ENCODE measurements at places on chromosomes 3 and 15. TPM values are rescaled to one million over a fixed set of nuclear protein-coding genes. Genes with fewer than 3 reads are reported as not detected.

DNA sequence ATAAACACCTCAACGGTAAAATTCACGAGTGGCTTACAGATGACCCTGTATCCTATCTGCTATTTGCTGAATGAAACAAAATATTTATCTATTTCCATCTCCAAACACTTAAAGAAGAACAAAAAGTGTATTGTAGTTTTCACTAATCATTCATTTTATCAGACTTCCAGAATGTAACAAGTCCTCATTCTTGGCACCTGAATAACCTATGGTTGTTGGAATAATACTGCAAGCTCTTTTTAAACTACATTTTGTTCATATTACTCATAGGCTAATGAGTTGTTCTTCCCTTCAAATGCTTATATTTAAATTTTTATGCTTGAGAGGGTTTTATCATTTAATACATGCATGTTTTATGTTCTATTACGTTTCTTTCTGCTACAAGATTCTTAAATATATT is 1434.1 kb downstream of the SI start:
- DNase-seq = no peak
- H3K4me1 ChIP-seq = no peaks in the 10 kb centered on the region
- H3K27me3 ChIP-seq = no peaks in the 10 kb centered on the region
- no peak overlapping the region for H3K4me3 ChIP-seq
- H3K36me3 ChIP-seq = no peaks in the 10 kb centered on the region
- no peak overlapping the region for H3K27ac ChIP-seq

DNA sequence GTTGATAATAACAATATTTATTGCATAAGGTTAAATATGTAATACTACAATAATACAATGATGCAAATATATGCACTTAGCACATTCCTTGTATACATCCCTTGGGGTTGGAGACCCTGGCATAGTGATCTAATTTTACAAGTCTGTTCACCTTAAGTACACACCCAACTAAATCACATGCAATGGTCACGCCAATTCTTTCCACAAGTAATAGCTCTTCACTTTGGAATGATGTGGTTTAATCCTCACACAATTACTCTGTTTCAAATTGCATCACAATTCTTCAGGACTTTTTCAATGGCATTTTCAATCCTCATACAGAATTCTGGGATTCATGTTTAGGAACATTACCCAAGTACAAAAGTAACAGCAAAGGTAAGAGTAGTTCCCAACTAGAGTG is 27.3 kb upstream of the SPRED1 start:
- no peak for DNase-seq
- H3K4me1 ChIP-seq = no peaks in the 10 kb centered on the region
- no peak overlapping the region for H3K4me3 ChIP-seq
- H3K27me3 ChIP-seq = no peaks in the 10 kb centered on the region
- H3K27ac ChIP-seq = no peak overlapping the region
- H3K36me3 ChIP-seq = no peaks in the 10 kb centered on the region

ARPIN gene
- 0.35 TPM for total RNA-seq

ANKRD63 gene
- total RNA-seq = 0.27 TPM

DNA sequence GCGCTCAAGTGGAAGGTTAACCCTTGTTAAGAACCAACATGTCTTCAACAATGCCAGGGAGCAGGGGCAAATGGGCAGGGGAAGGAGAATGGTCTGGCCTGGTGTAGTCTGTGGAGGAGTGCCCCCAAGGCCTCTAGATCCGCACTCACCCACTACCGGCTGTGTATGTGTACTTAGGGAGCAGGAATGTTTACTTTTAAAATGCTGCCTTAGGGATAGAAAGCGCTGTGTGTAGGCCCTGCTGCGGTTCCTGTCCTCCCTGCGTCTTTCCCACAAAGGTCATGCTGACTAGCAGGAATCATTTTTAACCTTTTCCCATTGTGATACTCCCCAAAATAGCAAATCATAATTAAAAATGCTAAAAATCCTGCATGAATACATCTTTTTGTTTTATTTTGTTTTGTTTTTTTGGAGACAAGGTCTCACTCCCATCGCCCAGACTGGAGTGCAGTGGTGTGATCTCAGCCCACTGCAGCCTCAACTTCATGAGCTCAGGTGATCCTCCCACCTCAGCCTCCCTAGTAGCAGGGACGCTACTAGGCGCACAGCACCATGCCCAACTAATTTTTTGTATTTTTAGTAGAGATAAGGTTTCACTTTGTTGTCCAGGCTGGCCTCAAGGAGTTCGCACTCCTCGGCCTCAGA is 35.9 kb upstream of the CEMIP start:
- H3K27me3 ChIP-seq = no peaks in the 10 kb centered on the region
- no peak overlapping the region for H3K27ac ChIP-seq
- no peaks in the 10 kb centered on the region for H3K4me1 ChIP-seq

DNA sequence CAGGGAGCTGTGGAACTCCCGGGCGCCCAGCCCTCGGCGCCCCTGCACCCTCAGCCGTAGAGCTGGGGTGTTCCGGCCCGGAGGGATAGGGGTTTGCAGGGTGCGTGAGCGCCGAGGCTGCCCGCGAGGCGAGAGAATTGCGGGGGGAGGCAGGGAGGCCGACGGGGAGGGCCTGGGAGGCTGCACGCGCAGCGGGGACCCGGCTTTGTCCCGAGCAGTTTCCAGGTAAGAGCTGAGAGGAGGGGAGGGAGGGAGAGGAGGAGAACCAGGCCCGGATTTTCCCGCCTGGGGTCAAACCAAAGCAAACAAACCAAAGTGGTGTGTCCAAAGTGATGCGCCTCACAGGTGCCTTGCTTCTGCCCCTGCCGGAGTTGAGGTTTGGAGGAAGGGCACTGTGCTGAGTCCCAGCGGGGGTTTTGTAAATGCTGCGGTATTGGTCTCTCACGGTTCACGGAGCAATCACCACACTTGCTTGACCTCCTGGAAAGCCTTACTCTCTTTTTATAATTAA is 146.4 kb downstream of the TJP1 start:
- peaks cover 3% of the 10 kb centered on the region for H3K27me3 ChIP-seq
- no peak overlapping the region for H3K4me3 ChIP-seq
- no peak overlapping the region for H3K27ac ChIP-seq
- H3K36me3 ChIP-seq = no peaks in the 10 kb centered on the region

AGTR1 gene
- total RNA-seq = not detected
